ENCODE measurements at places on chromosomes 3 and 15.

- DNase-seq = no peak
Observed at GRCh38 chr3:52789746-52790040, 4.9 kb upstream of the ITIH3 start.

GRCh38 chr15:58469432-58470353 is 37.9 kb downstream of the LIPC start:
- peak; percentile 82 for DNase-seq

DNA sequence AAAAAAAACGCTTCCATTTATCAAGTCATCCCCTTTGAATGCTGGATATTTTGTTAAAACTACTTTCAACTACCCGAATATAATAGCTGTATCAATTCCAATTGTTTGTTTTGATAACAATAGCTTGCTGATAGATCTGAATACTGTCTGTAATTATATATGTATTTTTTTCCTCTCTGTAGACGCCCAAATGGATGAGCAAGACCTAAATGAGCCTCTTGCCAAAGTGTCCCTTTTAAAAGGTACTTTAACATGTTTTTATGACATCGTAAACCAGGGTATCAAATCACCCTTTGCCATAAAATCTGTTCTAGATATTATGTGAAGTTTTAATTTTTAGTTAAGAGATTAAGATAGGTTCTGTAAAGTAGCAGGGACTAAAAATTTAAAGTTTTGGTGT is 111.5 kb upstream of the FLNB start:
- no peak for DNase-seq

DNA sequence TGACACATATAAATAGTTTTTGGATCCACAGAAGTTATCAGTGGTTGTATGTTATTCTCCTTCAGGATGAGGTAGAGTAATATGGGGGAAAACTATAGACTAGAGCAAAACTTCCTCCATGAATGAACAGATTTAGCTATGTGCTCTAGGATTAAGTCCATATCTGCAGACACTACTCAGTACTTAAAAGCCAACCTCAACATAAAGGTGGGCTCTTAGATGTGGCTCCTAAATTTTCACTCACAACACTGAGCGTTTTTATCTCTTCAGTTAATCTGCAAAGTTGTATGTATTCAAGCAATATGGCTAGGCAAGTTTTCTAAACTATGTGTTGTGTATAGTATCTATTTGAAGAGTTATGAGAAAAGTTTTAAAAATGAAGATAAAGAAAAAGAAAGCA is 147.0 kb upstream of the SLITRK3 start:
- no peak for DNase-seq

DNA sequence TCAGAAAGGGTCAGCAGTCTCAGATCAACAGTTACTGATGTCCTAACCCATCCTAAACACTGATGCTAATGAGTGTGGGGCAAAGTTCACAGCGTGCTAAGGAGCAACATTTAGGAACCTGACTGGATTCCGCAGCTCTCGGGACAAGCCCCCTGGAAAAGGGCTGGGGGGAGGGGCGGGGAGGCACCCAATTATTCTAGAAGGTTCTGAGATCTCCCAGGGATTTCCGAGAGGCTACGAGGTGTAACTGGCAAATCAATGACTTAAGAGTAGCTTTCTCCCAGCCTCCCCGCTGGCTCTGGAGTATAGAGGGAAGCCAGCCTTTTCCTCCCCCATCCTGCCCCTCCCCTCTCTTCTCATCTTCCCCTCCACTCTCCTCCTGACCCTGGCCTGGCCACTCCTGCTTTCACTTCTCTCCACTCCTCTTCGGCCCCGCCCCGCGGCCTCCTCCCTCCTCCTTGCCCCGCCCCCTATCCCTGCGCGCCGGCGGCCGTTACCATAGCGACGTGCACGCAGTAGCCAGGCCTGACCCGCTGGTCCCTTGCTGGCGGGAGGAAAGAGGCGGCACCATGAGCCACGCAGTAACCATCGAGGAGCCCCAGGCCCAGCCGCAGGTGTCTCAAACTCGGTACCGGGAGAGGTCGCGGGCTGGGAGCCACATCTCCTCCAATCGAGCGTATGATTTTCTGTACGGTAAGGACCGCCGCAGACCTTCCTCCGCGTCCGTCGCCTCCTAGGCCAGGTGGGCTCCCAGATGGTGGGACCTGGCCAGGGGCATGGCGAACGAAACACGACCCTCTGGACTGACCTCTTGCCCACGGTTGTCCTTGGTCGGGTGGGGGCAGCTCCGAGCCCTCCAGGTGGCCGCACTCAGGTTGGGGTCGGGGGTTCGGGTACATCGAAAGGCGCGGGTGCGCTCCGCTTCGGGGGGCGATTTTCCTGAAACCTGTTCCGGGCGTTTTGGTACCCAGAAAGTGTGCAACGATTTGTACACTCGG is at the start of gene CFAP91:
CFAP91 (plus strand) TSS at position 493 of the 998 bp plus-strand sequence; CDS start at position 570, 77 bp downstream.
- DNase-seq = peak; percentile 28

- no peak for DNase-seq
Observed at GRCh38 chr15:97401970-97402369, 558.5 kb upstream of the ARRDC4 start.

- no peak for DNase-seq
Observed at GRCh38 chr3:128933213-128933921, 53.9 kb downstream of the ACAD9 start.

DNA sequence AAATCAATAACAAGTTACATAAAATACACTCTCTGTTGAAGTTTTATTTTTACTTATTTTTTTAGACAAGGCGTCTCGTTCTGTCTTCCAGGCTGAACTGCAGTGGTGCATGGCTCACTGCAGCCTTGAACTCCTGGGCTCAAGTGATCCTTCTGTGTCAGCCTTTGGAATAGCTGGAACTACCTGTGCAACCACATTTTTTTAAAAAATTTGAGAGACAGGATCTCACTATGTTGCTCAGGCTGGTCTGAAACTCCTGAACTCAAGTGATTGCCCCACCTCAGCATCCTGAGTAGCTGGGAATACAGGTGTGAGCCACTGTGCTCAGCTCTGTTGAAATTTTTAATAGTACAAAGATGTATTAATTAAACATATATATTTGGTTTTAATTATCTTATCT is 614.3 kb upstream of the ARRDC4 start:
- DNase-seq = no peak

- DNase-seq = no peak
Observed at GRCh38 chr15:55860468-55860867, 117.5 kb upstream of the PRTG start.

DNA sequence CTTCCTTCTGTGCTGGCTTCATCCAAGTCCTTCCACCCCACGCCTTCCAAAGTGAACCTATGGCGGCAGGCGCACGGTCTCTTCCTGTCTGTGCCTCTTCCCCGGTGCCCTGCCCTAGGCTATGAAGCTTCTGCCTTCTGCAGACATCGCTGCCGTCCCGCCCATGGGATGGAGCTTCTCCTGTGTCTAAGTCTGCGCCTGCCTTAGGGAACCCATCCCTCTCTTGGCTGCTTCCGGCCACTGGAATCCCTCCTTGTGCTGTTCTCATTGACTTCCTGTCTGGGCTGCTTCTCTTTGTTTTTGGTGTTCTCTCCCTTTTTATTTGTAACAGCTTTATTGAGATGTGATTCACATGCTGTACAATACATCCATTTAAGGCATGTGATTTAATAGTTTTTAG is 17.2 kb downstream of the CHCHD6 start:
- DNase-seq = no peak

DNA sequence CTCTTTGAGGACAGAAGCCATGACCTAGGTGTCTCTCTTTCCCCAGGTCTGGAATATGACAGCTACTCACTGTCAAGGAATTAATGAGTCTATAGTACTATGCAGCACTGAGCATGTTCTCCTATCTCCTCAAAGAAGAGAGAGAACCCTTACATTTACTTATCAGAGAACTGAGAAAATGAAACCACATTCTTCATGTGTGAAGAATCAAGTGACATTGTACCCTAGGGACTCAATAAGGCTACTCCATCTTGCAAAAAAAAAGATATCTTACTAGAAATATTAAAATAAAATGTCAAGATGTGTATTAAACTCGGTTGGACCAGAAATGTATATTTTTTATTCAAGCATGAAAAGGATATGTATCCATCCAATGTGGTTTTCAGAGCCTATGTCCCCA is 133.2 kb upstream of the COL8A1 start:
- DNase-seq = no peak

GRCh38 chr15:77784361-77785292 is 151.9 kb upstream of the LINGO1 start:
- no peak for DNase-seq

DNA sequence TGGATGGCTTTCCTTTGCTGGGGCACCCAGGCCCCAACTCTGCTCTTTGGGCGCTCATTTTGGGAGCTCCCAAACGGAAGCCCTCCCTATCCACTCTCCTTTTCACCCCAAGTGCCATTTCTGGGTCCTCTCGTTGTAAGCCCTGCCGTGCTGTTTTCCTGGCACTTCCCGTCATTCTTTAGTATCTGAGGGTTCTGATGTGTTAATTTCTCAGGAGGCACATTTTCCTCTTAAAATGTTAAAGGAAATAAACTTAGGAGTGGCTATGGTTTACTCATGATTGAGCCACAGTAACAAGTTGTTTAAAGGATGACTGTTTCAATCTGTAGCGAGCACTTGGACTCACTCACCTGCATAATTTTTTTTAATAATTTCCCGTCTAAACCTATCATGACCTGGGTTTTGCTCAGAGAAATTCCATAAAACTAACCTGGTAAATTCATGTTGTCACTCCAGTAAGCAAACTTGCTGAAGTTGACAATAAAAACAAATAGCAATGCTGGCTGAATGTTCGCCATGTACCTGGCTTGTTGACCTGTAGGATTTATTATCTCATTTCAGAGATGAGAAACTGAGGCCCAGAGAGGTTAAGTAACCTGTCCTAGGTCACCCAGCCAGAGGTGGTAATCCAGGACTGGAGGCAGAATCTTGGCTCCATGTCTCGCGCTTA is 10.6 kb downstream of the ALDH1A3 start:
- DNase-seq = no peak

DNA sequence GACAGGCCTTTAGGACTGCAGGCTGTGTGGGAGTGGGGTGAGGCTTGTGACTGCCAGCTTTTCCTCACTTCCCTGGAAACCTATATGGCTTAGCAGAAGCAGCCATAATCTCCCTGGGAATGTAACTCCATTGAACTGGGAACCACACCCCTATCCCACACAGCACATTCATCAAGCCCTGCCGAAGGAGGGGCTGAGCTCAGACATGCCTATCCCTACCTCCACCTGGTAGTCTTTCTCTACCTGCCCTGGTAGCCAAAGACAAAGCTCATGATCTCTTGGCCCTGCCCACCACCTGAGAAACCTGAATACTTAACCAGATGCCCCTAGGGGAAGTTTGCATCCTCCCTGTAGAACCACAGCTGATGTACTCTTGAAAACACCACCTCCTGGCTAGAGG is 219.8 kb downstream of the UNC13C start:
- no peak for DNase-seq

DNA sequence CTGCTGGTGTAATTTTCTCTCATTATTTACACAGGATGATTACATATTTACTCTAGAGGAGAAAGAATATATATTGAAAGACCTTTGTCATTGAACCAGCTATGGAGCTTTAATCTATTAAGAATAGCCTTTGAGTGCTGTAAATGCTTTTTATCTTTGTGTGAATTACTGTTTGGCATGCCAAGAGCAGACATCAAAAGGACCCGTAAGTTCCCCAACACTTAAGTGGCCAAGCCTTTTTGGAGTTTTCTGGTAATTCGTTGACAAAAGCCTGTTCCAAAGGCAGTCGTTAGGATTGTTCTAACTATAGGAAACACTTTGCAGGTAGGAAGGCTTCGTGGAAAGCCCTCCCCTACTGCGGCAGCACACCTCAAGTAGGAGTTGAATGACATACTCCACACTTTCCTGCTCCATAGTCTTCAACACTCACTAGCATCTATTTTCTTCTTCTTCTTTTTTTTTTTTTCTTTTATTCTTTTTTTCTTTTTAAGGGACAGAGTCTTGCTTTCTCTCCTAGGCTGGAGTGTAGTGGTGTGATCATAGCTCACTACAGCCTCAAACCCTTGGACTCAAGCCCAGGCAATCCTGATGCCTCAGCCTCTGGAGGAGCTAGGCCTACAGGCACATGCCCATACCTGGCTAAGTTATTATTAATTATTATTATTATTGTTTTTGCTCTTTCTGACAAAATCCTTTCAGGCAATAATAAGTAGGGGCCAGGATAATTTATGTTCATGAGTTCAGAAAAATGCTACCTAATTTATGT is 98.6 kb downstream of the SUCNR1 start:
- DNase-seq = no peak

GRCh38 chr15:74812533-74812932 is at the start of gene LMAN1L:
Gene LMAN1L, plus strand, starts transcription at chr15:74812835. Its CDS starts 20 bp downstream, at chr15:74812855.
- no peak for DNase-seq

DNA sequence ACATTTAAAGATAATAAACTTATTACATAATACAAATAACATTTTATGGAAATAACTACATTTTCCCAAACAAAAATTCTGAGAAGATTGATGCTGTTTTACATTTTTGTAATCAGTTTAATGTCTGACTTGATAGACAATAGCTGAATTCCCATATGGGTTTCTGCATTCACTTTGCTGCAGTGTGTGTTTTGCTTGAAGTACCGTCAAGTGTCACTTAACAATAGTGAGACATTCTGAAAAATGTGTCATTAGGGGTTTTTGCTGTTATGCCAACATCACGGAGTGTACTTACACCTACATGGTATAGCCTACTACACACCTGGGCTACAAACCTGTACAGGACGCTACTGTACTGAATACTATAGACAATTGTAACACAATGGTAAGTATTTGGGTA is 57.5 kb downstream of the USF3 start:
- no peak for DNase-seq

- peak; percentile 37 for DNase-seq
Observed at GRCh38 chr3:86865506-86865905, 125.4 kb downstream of the VGLL3 start.

- no peak for DNase-seq
Observed at GRCh38 chr3:19202303-19202702, 54.0 kb downstream of the KCNH8 start.

GRCh38 chr3:158742871-158743663 is 10.8 kb upstream of the RARRES1 start:
- DNase-seq = no peak

- no peak for DNase-seq
Observed at GRCh38 chr3:13849018-13849417, 30.9 kb downstream of the WNT7A start.

DNA sequence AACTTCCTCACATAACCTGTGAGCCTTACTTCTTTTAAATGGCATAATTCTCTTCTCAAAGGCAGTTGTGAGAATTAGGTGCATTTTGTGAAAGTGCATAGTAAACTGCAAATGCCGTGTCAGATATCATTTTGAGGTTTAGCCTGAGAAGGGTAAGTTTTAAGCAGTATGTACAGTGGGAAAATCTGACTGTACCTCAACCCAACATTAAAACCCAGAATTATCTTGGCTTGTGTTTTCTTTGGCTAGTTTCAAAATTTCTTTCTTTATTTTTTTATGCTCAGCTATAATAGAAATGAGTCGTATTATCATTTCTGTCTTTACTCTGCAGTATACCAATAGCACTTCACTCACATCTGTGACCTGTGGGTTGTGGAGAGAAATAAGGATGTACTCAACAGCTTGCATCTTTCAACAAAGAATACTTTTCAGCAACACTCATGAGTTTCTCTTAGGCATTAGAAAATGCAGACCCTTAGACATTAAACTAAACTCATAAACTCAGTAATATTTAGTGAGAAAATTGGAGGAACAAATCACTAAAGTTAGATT is 65.7 kb downstream of the RASA2 start:
- DNase-seq = no peak

All from GM04503 (cell line).